ENCODE measurements at places on chromosomes 2 and 18. TPM values are rescaled to one million over a fixed set of nuclear protein-coding genes. Genes with fewer than 3 reads are reported as not detected.

- no peak for DNase-seq
These were observed 102.6 kb upstream of the SP3 start for GRCh38 chr2:174067815-174068214.

GPR45 gene
- total RNA-seq: not detected

ASXL2 gene
- 18.2 TPM for total RNA-seq

DNA sequence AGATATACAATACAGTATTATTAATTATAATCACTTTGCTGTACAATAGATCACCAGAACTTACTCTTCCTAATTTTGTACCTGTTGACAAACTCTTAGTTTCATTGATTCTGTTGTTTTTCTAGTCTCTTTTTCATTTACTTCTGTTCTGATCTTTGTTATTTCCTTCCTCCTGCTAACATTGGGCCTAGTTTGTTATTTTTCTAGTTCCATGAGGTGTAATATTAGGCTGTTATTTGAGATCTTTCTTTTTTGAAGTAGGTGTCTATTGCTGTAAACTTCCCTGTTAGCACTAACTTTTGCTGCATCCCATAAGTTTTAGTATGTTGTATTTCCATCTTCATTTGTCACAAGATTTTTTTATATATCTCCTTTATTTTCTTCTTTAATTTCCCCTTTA is 55.1 kb downstream of the LIMS1 start:
- no peak for DNase-seq

DNA sequence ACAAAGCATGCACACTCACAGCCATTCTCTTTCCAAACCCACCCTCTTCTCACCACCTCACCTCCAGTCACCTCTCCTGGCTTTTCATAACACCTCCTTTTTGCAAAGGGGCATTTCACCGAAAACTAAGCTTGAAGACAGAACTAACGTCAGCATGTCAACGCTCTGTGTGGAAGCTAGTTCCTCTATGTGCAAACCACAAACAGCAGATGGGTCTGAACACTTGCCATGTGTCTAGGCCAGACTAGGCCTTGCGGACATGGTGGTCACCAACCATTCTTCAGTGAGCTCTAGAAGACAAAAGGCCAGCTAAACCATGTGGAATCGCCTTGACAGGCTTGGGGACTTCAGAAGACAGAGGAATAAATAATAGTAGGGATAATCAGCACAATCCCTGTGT is 148.5 kb downstream of the TXNL1 start:
- DNase-seq: no peak

- no peak for DNase-seq
These were observed 584.3 kb downstream of the ADCYAP1 start for GRCh38 chr18:1488957-1489356.

DNA sequence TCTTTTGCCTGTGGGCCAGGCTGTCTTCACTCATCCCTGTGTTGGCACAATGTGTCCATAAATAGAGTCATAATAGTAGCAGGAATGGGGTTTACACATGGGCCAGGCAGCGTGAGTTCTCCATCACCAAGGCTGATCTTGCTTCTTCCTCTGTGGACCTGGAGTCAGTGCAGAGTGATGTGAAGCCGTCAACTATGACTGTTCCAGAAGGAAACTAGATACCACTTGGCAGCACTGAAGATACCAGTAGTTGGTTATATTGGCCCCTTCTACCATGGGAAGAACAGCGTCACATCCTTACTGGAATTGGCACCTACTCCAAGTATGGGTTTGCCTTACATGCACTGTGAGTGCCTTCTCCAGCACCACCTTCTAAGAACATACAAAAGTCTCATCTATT is 30.2 kb downstream of the COPS8 start:
- DNase-seq: no peak

- DNase-seq: no peak
These were observed 208.3 kb downstream of the AFF3 start for GRCh38 chr2:99933894-99934650.

Data from breast epithelium (tissue), 4 donors.